ENCODE measurements at places on chromosomes 3 and 15.

GRCh38 chr3:127473244-127474024 lies 117.1 kb downstream of the TPRA1 start:
- DNase-seq, result no peak

GRCh38 chr3:185702262-185703225 lies 116.4 kb downstream of the SENP2 start:
- no peak for DNase-seq

DNA sequence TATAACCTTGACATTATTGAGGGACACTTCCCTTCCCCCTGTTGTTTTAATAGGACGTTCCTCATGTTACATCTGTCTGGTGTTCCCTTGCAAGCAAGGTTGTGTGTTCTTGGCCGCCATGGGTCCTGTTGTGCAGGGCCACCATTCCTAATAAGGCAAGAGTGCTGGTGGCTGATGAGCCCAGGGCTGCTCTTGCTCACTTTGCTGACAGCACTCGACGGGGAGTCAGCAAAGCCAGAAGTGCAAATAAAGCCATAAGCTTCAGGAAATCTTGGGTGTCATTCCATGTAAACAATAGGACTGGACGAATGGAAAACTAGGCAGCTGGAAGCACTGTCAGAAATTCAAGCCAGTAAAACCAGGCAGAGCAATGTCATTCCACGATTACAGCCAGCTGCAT lies 75.8 kb downstream of the SQOR start:
- DNase-seq, result no peak

DNA sequence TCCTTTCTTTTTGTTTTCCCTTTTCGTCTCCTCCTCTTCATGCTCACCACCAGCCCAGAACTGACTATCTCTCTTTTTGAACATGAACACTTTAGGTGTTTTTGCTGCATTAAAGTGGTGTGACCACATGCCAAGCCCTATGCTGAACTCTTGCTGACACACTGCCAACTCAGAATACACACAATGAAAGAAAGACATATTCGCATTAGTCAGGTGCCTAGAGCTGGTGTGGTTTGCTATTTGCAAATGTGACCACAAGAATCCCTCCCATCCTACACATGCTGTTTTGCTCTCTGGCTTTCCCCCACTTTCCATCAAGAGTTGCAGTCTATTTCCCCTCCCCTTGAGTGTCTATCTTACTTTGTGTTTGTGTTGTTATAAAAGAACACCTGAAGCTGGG lies 967.8 kb upstream of the CFAP20DC start:
- DNase-seq, result no peak

DNA sequence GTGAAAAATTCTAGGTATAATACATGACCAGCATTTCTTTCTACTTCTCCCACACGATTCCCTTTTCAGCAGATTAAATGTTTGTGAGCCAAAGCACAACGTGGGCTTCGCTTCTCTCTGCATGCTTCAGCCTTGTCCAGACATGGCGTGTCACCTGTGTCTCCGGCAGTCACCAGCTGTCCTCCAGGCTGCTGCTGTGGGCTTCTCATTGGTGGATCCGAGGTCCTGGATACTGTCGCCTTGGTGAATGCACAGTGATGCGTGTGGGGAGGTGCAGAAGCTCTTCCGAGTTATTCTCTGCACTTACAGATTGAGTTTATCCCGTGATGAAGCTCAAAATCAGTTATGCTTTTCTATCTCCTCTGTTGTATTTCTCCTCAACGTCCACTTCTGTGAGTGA lies 23.0 kb upstream of the GOLGA8J start:
- DNase-seq, result no peak

- no peak for DNase-seq
Observed at GRCh38 chr3:142626971-142627370, 30.8 kb downstream of the PLS1 start.

DNA sequence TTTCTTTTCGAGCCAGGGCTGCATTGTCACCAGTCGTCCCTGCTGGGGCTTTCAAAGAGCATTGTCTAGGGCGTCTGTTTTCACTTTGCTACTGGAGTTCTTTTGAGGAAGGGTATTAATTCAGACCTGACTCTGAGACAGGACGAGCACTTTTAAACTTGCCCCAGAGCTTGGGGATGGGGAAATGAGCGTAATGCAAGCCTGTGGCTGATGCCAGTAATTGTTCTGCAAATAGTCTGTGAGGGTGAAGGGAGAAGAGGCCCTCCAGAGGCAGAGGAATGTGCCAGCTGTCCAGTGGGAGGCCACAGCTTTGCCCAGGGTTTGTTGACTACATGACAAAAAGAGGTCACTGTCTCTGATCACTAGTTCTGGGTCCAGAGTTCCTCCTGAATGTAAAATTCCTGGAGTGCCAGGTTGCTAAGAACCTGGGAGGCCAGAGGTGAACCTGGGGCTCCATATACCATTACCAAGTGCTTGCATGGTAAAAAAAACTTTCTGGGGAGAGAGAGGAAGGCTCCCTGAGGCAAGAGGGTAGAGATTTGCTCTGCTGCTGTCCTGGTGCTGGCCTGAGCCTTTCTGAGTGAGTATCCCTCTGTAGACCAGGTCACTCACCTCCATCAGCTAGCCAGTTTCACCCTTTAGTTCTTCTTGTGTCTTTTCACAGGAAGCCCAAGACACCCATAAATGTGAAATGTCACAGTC lies 14.8 kb downstream of the EEFSEC start:
- no peak for DNase-seq
